ENCODE measurements at places on chromosomes 3 and 15. TPM values are rescaled to one million over a fixed set of nuclear protein-coding genes. Genes with fewer than 3 reads are reported as not detected.

Gene TIGIT
- total RNA-seq = not detected

Gene CPNE4
- 0.32 TPM for total RNA-seq

Gene RASGRP1
- 0.52 TPM for total RNA-seq

Gene PYDC2
- total RNA-seq = not detected

Gene MAPK6
- 65.2 TPM for total RNA-seq

Gene PGBD4
- total RNA-seq = 0.74 TPM

Gene C15orf39
- total RNA-seq = 8.5 TPM

Gene CCR8
- total RNA-seq = not detected

Gene GOLGA8S
- total RNA-seq = not detected

Gene GOLGA6D
- not detected for total RNA-seq

- no peak for DNase-seq
These were observed 35.6 kb upstream of the MUC13 start for GRCh38 chr3:124969963-124970722.

GRCh38 chr3:126345231-126345630 is 12.0 kb downstream of the KLF15 start:
- DNase-seq = no peak

GRCh38 chr3:88032245-88032644 is 26.6 kb downstream of the CGGBP1 start:
- no peak for DNase-seq

- no peak for DNase-seq
These were observed 49.4 kb downstream of the GRK7 start for GRCh38 chr3:141812586-141812985.

DNA sequence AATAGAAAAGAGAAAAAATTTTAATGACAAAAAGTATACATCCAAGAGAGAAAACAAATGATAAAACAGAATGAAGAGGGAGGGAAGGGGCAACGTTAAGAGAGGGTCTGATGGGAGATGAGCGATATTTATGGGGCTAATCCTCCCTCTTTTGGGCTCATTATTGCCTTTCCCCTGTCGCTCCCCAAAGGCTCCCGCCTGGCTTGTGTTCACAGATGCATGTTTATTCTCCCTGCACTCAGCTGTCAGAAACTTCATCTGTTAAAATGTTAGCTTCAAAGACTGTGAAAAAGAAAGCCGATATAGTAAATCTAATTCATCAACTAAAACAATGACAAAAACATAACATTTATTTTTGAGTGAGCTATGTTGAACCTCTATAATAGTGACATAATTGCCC is 74.3 kb downstream of the GABRB3 start:
- DNase-seq = no peak

DNA sequence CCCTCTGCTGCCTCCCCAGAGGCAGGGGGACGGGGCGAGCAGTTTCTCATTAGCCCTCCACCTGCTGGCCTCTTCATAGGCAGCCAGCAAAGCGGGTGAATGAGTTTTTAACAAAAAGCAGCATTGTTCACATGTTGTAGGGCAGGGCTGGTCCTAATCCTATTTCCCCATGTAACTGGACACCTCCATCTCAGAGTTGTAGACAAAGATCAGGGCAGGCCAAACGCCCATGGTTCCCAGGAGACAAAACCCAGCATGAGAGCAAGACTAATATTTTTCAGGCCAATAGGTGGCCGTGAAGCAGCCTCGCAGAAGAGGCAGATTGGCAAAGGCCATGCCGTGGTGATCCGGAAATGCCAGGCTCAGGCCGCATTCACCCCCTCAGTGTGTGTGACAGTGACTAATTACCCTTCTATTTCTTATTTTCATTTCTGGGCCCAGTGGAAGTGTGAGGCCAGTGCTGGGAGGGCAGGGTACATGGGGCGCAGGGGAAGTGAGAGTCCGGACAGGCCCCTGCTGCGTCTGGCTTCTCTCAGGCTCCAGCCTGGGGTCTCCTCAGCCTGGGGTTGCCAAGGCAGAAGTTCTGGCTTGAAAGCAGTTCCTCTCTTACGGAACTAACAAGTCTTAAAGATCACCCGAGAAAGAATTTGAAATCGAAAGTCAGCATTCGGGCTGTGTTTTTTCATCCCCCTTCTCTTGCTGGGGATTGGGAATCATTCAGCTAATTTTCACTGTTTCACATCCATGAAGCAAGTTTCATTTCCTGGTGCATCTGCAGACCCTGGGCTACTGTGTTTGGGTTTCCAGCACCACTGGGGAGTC is 64.8 kb downstream of the BOC start:
- peak; percentile 96 for DNase-seq

- peak; percentile 82 for DNase-seq
These were observed 9.6 kb upstream of the ANXA2 start for GRCh38 chr15:60407415-60407805.

DNA sequence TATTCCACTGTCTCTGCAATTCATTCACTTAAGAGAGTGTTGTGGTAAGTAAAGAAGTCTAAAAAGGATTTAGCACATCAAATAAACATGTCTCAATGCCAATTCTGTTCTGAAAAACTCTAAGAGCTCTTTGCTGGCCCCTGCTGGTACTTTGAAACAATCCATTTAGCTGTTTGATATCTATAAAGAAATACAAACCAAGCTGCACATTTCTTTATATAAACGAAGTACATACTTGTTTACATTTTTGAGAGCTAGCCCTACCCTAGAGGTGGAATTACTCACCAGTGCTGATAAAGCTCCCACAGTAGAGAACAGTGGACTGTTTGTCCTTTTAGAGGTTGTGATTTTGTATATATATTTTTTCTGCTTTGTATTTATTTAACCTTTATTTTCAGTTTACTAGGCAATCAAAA is 75.5 kb downstream of the NEDD4 start:
- DNase-seq = peak; percentile 95

DNA sequence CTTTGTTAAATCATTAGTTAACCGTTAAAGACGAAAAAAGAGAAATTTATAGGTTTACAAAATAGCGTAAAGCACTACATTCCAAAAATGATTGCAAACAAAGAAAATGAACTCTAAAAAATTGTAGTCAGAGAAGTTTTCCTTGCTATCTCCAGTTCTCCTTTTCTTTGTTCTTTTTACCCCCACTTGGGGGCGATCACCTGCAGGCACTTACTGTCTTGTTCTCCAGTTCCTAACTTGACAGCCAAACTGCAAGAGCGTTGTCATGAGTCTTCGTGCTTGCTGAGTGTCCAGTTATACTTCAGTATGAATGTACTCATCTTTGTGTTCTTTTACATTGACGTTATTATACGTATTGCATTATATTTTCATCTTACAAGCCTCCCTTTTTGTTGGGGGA is 54.5 kb downstream of the CHD2 start:
- DNase-seq = peak; percentile 20

DNA sequence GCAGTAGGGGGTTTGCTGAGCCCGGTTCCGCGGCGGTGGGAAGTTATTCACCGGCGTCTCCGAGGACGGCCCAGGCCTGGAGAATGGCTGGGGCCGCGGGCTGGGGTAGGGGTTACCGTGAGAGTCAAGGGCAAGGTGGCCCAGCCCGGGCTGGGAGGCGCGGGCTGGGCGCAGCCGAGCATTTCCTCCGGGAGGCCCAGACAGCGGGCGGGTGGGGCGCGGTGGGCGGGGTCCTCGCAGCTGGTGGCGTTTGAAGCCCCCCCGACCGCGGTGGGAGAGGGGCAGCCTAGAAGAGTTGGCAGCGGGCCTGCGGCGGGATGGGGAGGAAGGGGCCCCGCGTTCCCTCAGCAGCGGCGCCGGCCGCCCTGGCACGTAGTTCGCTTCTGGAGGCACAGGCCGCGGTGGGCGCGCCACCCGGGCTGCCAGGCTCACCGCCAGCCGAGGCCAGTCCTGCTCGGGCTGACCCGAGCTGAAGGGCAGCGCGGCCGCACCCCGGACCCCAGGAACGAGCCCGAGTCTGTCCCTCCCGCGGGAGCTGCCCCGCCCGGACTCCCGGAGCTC is 960 bp upstream of the KLF13 start:
- DNase-seq = peak; percentile 17

- no peak for DNase-seq
These were observed 89.1 kb downstream of the ABHD5 start for GRCh38 chr3:43779850-43780249.

GRCh38 chr3:153254361-153254760 is 92.3 kb downstream of the RAP2B start:
- no peak for DNase-seq

GRCh38 chr3:197615430-197615829 is 59.7 kb upstream of the BDH1 start:
- no peak for DNase-seq

- DNase-seq = no peak
These were observed 36.1 kb upstream of the MTMR14 start for GRCh38 chr3:9613056-9613748.
